ENCODE measurements at places on chromosomes 11 and 22. TPM values are rescaled to one million over a fixed set of nuclear protein-coding genes. Genes with fewer than 3 reads are reported as not detected.

CASP5 gene
- total RNA-seq: 0.29 TPM

VPREB1 gene
- total RNA-seq: not detected

SYT9 gene
- not detected for total RNA-seq

- DNase-seq: no peak
Measured at GRCh38 chr11:312092-312816, 1.6 kb upstream of the IFITM1 start.

LAYN gene
- 7.1 TPM for total RNA-seq
